ENCODE measurements at places on chromosomes 6 and 20. TPM values are rescaled to one million over a fixed set of nuclear protein-coding genes. Genes with fewer than 3 reads are reported as not detected.

Gene CLPSL2
- not detected for total RNA-seq

Gene HELZ2
- total RNA-seq, result 88.7 TPM

GRCh38 chr20:38121741-38122140 is 43.3 kb downstream of the TGM2 start:
- DNase-seq, result no peak

Gene RRBP1
- 253 TPM for total RNA-seq

DNA sequence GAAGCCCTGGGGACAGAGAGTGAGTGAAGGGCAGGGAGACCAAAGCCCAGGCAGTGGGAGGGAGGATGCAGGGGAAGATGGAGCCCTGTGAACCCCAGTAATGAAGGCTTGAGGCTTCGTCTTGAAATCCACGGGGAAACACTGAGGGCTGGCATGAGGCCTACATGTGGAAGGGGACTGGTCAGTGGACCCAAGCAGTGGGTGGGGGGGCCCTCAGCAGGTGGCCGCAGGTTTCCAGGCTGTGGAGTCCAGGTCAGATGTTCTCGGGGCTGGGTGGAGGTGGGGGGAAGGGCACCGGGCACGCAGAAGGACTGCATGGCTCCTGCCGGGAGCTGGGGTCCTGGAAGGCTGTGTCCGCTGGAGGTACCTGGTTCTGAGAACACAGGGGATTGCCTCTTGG is 2.7 kb upstream of the CD93 start:
- no peak for DNase-seq

- DNase-seq, result no peak
Measured at GRCh38 chr6:121157906-121158305, 176.4 kb downstream of the TBC1D32 start.

- DNase-seq, result no peak
Measured at GRCh38 chr6:84773133-84773430, 8.7 kb upstream of the TBX18 start.

GRCh38 chr6:67870321-67870720 is 764.8 kb upstream of the ADGRB3 start:
- no peak for DNase-seq

GRCh38 chr6:55974688-55975087 is 99.3 kb upstream of the BMP5 start:
- no peak for DNase-seq

Gene RSPO3
- 0.42 TPM for total RNA-seq

Gene MMUT
- 16.7 TPM for total RNA-seq

Gene SLPI
- not detected for total RNA-seq

DNA sequence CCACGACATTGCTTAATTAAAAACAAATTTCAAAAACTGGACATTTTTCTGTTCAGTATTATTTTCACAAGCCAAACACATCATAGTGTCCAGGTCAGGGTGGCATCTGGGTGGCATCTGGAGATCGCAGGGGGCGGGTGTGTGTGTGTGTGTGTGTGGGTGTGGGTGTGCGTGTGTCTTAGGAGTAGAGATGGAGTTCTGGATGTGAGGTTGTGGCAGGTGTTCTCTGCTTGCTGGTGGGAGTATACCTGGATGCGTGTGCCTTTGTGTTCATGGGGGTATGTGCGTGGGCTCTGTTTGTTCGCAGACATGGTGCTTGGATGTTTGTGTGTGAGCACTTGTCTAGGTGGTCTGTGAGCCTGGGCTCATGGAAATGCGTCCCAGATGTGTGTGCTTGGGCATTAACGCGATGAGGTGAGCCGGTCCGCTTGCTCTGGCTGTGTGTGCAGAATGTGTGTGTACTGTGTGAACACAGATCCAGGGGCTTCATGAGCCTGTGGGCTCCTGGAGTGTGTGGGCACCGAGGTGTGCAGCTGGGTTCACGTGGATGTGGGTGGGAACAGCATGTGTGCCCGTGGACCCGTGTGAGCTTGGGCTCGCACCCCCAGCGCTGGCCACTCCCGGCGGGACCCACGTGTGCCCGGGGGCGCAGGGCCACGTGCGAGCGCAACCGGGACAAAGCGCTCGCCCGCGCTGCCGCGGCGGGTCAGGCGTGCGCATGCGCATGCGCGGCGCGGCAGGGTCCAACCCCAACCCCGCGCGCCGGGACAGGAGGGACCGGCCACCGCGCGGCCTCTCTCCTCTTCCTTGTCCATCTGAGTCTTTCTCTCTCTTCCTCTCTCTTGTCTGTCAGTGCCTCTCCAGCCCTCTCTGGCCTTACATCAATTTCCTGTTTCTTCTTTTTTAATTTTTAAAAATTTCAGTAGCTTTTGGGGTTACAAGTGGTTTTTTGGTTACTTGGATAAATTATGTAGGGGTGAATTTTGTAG is 60.4 kb downstream of the SRC start:
- DNase-seq, result peak; percentile 59

DNA sequence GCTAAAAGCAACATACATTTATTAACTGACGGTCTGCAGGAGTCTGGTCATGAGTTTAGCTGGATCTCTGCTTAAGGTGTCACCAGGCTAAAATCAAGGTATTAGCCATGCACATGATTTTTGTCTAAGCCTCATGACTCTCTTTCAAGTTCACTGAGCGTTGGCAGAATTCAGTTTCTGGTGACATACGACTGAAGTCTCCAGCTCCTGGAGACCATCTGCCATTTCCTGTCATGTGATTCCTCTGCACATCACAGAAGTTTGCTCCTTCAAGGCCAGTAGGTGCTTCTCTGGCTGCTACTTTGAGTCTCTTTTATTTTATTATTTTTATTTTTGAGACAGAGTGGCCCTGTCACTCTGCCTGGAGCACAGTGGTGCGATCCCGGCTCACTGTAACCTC is 148.4 kb upstream of the EYA4 start:
- DNase-seq, result no peak

- DNase-seq, result peak; percentile 92
Measured at GRCh38 chr6:105318660-105319059, 84.2 kb downstream of the PREP start.

Data from M059J (cell line).